Occipital lobe (tissue), 3 donors: ENCODE measurements at places on chromosomes 12 and 14. TPM values are rescaled to one million over a fixed set of nuclear protein-coding genes. Genes with fewer than 3 reads are reported as not detected.

Gene TMBIM4
- 51.3 TPM for total RNA-seq

- no peak for DNase-seq
Measured at GRCh38 chr12:24407884-24408283, 458.4 kb upstream of the SOX5 start.

DNA sequence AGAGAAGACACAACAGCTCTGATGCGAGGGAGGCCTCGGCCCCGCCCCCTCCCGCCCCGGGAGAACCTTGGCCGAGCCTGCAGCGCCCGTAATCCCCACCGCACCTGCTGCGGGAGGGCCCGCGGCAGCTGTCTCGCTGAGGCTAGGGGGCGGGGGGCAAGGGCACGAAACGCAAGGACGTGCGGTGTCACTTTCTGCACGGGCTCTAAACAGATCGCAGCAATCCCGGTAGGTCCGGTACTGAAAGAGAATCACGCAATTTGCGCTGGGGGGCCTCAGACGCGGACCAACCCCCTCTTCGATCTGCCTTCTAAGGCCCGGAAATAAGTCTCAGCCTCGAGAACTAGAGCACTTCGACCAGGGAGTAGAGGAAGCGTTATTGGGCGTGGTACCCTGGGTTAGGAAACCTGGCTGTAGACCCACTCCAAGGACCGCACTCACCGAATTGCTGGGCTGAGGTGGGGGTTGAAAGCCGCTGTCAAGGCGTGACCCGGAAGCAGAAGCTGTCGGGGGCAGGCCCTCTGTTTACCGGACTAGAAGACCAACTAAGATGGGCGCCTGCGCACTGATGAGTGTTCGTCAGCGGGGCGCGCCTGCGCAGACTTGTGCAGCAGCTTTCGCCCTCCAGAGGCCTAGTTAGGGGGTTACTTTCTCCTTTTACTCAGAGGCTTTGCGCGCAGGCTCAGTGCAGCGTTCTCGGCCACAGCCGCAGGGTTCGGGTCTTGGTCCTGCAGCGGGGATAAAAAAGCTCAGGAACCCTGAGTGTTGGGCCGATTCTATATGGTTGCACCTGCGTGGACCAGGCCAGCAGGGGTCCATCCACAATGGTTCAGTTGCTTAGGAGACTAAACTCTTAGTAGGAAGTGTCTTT, at the start of gene ASB8:
ASB8 (minus strand) TSS at position 498 of the 871 bp plus-strand sequence. CDS start 4,019 bp downstream, outside the sequence.
- DNase-seq, result peak; percentile 94

DNA sequence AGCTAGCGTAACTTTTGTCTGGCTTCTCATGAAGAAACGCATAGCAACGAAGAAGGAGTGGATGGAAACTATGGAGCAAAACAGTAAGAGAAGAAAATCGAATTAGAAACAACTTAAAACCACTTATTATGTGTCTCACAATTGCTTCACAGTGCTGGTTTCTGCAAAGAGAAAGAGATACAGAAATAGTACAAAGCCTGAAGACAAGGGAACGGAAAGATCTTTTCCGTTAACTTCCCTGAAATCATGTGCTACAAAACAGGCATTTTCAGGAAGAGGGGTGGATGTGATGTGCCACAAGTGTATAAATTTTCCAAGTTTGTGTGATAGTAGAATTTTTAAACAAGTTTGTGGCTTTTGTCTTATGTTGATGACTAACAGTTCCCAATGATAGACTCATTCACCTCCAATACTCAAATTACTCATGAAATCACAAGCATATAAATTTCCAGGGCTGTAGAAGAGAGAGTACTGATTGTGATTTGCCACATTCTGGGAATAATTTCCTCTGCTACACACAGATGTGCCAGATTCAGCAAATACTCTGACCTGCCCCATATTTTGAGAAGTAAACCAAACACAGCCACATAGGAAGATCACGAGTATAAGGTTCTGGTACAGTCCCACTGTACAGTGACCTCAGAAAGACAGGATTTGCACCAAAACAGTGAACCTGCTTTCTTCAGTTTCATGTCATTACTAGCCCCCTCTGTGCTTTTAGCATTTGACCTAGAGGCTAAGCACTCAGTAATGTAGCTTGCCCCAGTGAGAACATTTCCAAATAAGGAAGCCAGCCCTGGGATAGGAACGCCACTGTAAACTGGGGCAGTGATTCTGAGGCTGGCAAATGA, 41.4 kb upstream of the PPFIA2 start:
- no peak for DNase-seq

Gene CLBA1
- total RNA-seq, result 10.1 TPM

Gene PLCZ1
- not detected for total RNA-seq

DNA sequence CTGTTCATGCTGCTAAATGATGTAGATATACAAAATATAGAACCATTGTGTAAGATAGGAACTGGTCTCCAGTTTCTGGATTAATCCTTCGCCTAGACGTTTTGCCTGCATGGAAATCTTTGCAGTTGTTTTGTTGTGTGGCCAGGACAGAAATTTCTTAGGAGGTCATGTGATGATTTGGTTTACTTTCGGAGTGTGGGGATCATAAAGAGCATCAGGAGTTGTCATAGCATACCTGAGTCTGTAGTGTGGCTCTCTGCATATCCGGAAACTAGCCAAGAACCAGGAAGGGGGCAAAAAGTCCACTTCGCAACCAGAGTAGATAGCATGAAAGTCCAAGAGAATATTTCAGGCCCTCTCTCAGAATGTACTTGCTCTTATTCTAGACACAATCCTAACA, 3.1 kb downstream of the SAMD4A start:
- no peak for DNase-seq

DNA sequence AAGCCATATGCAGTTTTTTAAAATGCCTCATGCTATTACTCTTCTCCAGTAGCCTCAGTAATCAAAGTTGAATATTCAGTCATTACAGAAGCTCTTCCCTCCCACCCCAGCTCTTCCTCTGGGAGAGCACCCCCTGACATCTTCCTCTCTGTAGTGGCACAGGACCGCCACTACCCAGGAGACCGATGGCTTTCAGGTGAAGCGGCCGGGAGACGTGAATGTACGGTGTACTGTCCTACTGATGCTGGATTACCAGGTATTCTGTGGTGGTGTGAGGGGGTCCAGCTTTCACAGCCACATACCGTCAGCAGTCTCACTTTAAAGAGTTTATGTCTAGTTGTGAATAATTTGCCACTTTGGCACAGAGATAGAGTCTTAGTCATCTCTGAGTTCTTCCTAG, 4.6 kb downstream of the SMARCD1 start:
- no peak for DNase-seq

- DNase-seq, result no peak
Measured at GRCh38 chr12:12403264-12404248, 46.7 kb downstream of the BORCS5 start.

- no peak for DNase-seq
Measured at GRCh38 chr14:20976291-20976690, 13.5 kb upstream of the METTL17 start.

Gene SMAGP
- total RNA-seq, result 3.1 TPM

DNA sequence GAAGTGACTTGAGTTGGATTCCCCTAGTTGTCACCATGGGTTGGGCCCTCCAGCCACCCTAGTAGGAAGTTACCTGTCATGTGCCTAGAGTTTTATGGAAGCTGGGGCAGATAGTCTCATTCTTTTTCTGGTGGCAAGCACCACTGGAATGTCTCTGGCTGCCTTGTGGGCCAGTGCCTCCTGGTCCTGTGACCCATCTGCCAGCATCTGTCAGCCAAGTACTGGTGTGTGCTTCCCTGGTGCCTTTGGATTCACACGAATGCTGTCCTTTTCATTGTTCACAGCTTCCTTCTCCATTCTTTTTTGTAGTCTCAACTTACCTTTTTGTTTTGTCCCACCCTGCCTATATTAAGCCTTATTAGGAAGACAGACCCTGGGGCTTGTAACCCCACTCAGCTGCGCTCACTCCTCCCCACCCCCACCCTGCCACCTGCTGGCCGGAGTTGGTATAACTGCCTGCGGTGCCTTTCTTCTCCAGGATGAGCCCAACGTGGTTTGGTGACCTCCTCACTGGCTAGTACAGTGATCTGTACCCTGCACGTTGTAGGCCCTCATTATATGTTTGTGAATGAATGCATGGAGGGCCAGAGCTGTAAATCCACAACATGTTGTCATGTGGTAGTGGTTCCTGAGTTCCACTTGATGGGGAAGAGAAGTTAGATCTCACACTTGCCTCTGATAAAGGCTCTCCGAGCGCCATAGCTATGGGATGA, 125.7 kb downstream of the TSPAN9 start:
- no peak for DNase-seq

Gene SERPINA10
- not detected for total RNA-seq

- DNase-seq, result no peak
Measured at GRCh38 chr12:121949648-121950397, 31.4 kb downstream of the CFAP251 start.

- no peak for DNase-seq
Measured at GRCh38 chr14:100449225-100449987, 126.3 kb downstream of the SLC25A47 start.

- no peak for DNase-seq
Measured at GRCh38 chr12:52542785-52543318, 10.1 kb downstream of the KRT71 start.

GRCh38 chr12:62537551-62537950, 70.9 kb downstream of the MON2 start:
- DNase-seq, result no peak

DNA sequence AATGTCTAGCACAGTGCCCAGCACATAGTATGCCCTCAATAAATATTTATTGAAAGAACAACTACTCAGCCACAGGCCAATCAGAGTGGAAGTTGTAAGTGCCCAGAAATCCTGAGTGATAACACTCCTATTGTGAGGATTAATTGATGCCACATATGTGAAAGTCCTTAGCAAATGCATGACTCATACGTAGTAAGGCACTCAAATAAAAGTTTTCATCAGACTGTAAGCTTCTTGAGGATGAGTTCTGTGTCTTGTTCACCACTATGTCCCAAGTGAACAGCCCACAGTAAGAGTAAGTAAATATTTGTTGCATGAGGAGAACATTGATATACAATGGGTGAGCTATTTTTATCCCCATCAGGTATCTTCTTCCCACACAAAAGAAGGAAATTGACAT, 24.7 kb upstream of the ANO6 start:
- DNase-seq, result no peak

Gene LRRC23
- total RNA-seq, result 7.6 TPM

Gene POTEM
- total RNA-seq, result not detected

DNA sequence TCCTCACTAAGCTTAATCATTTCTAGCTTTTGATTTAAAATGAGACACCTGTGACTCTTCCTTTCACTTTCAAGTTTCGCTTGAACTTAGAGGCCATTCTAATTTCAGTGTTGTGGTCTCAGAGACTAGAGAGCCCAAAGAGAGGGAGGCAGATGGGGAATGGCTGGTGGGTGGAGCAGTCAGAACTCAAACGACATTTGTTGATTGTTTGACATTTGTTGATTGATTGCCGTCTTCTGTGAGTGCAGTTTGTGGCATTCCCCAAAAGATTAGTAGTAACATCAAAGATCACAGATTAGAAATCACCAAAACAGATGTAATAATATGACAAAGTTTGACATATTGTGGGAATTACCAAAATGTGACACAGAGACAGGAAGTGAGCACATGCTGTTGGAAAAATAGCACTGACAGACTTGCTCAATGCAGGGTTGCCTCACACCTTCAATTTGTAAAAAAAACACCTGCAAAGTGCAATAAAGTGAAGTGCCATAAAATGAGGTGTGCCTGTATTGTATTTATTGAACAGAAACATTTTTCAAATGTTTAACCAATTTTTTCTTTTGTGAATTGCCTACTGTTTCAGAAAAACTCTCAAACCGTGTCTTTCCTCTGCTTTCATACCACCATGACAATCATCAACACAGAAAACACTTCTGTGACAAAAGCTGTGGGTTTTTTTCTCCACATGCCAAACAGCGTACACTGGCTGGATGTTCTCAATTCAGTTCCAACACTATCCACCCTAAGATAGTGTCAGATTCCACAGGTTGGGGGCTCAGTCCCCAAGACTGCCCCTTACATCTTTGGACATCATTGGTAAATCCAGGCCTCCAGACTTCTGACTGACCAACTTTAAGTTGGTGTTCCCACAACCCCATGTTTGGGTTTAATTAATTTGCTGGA, 376.3 kb upstream of the RGS6 start:
- DNase-seq, result no peak

- DNase-seq, result no peak
Measured at GRCh38 chr14:72318648-72319047, 386.4 kb downstream of the RGS6 start.

Gene TWF1
- total RNA-seq, result 174 TPM

GRCh38 chr12:27624586-27624985, 71.7 kb upstream of the REP15 start:
- no peak for DNase-seq

Gene B4GALNT3
- total RNA-seq, result 2.2 TPM

Gene SLC2A14
- not detected for total RNA-seq

- no peak for DNase-seq
Measured at GRCh38 chr14:29242755-29243754, 476.5 kb downstream of the FOXG1 start.

Gene MMP19
- not detected for total RNA-seq

- DNase-seq, result no peak
Measured at GRCh38 chr12:49507139-49507538, 31.7 kb upstream of the KCNH3 start.

Gene BCL7A
- 103 TPM for total RNA-seq

Gene EMP1
- 6.6 TPM for total RNA-seq

Gene NUAK1
- 40.6 TPM for total RNA-seq

Gene TCL1B
- total RNA-seq, result not detected

Gene ACAD10
- 11.1 TPM for total RNA-seq

DNA sequence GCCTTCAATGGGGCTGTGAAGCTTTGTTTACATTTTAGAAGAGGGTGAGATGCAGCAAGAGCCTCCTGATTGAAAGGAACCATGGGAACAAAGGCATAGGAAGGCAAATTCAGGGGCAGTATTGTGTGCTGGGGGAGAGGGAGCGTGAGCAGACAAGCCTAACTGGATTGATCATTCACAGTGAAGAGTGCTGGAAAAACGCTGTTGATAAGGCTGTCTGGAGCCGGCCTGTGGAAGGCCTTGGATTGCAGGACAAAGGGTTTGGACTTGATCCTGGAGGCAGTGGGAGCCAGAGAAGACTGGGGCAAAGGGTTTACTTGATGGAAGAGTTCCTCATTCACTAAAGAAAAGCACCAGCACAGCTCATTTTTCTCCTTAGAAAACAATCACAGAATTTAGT, 160.5 kb downstream of the PAH start:
- DNase-seq, result no peak

DNA sequence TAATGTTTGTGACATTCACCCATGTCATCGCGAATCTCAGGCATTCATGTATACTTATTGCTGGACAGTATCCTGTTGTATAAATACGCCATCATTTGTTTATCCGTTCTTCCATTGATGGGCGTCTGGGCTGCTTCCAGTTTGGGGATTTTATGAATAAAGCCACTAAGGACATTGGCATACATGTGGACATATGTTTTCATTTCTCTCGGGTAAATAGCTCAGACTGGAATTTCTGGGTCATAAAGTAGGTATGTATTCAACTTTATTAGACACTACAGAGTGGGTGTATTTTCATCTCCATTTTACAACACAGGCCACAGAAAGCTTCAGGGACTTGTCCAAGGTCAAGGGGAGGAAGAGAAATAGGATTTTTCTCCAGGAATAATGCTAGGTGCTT, 48.9 kb downstream of the HRK start:
- no peak for DNase-seq

Gene AKAP5
- 31.7 TPM for total RNA-seq

Gene MYO1H
- total RNA-seq, result 0.16 TPM
